Motor neuron (in vitro differentiated cells): ENCODE measurements at places on chromosomes 3 and 15.

- no peak for ATAC-seq
Observed at GRCh38 chr3:189172668-189173419, 1.1 kb downstream of the TPRG1 start.

- no peak for ATAC-seq
Observed at GRCh38 chr3:170420307-170420821, 1.7 kb downstream of the CLDN11 start.

DNA sequence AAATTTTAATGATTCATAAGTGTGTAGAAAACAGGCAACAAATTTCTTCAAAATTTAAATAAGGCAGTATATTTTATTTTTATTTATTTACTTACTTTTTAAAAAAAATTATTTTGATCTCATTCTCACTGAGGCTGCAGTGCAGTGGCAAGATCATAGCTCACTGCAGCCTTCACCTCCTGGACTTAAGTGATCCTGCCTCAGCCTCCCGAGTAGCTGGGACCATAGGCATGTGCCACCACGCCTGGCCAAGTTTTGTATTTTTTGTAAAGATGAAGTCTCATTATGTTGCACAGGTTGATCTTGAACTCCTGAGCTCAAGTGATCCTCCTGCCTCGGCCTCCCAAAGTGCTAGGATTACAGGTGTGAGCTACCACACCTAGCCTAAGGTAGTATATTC lies 61.2 kb upstream of the XRN1 start:
- ATAC-seq = no peak

GRCh38 chr15:72915843-72916242 lies 132.3 kb upstream of the ADPGK start:
- ATAC-seq = no peak

DNA sequence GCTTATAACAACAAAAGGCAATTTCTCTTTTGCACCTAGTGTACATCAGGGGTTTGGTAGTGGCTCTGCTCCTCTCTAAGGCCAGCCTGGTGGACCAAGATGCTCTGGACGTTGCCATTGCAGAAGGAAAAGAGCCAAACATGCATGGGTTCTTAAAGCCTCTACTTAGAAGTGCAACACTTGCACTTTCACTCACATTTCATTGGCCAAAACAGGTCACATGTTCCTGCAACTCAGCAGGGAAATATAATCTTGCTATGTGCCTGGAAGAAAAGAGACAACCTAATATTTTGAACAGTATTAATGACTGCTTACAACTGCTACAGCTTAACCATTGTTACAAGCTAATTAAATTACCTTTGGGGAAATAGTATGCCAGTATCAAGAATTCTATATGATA lies 182.9 kb downstream of the IL5RA start:
- no peak for ATAC-seq

- no peak for ATAC-seq
Observed at GRCh38 chr3:187130346-187131066, 8.8 kb downstream of the RPL39L start.

- peak; percentile 9 for ATAC-seq
Observed at GRCh38 chr15:100733101-100733842, 130.9 kb downstream of the ASB7 start.

DNA sequence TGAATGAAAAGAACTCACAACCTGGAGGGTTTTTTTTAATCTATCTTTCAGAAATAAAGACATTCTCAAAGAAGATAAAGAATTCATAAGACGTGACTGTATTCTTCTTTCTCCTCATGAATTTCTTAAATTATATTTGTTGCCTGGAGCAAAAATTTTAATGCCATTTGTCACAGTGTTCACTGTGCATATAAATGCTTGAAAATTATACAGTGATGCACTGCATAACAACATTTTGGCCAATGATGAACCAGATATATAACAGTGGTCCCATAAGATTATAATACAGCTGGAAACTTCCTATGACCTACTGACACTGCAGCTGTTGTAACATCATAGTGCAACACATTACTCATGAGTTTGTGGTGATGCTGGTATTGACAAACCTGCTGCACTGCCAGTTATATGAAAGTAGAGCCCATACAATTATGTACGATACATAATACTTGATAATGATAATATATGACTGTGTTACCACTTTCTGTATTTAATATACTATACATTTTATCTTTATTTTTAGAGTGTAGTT lies 67.3 kb downstream of the P2RY1 start:
- ATAC-seq = no peak

GRCh38 chr3:120461416-120461815 lies 10.6 kb upstream of the FSTL1 start:
- no peak for ATAC-seq

DNA sequence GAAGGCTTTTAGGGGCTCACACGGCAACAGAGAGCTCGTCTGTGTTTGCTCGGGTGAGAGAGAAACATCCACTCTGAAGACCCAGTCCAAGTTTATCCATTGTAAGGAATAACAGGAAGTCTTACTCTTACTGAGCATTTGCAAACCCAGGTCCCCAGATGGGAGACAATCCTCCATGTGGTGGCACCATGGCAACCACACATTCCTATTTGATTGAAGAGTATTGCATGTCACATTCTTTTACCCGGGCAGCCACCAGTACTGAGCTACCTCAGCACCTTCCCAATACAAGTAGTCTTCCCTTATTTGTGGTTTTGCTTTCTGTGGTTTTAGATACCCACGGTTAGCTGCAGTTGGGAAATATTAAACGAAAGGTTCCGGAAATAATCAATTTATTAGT lies 302.9 kb upstream of the RASGRP1 start:
- ATAC-seq = no peak
